DMS53 (cell line): ENCODE measurements at places on chromosomes 13 and 19.
A peak's percentile ranks its signal among the peaks of the same experiment; 100 is the strongest.

DNA sequence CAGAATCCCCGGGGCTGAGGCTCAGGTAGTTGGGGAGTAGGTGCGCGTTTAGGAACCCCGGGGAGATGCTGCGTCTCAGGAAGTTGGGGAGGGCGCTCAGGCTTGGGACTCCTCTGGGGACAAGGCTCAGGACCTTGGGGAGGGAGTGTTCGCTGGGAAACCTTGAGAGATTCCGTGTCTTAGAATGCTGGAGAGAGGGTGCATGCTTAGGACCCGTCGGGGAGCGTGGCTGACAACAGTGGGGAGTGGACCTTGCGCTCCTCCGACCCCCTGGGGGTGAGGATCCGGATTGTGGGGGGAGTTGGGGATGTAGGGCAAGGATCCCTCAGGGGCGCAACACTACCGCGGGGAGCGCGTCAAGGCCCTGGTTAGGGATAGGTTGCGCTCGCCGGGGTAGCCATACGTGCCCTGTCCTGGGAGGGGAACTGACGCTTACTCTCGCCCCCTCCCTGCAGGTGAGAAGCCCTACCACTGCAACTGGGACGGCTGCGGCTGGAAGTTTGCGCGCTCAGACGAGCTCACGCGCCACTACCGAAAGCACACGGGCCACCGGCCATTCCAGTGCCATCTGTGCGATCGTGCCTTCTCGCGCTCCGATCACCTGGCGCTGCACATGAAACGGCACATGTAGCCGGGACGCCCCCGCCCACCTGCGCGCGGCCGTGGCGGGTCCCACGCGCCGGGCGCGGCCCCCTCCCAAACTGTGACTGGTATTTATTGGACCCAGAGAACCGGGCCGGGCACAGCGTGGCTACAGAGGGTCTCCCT is 2.0 kb downstream of the KLF2 start:
- no peak for DNase-seq

- peak; percentile 90 for DNase-seq
Measured at GRCh38 chr19:56314018-56314380, 640 bp downstream of the ZSCAN5A start.

- peak; percentile 81 for DNase-seq
Measured at GRCh38 chr13:21849323-21849722, 178.4 kb downstream of the FGF9 start.

GRCh38 chr13:95392597-95392996 is 91.3 kb upstream of the ABCC4 start:
- no peak for DNase-seq

GRCh38 chr19:5261156-5261890 is 79.3 kb downstream of the PTPRS start:
- DNase-seq, result peak; percentile 15

DNA sequence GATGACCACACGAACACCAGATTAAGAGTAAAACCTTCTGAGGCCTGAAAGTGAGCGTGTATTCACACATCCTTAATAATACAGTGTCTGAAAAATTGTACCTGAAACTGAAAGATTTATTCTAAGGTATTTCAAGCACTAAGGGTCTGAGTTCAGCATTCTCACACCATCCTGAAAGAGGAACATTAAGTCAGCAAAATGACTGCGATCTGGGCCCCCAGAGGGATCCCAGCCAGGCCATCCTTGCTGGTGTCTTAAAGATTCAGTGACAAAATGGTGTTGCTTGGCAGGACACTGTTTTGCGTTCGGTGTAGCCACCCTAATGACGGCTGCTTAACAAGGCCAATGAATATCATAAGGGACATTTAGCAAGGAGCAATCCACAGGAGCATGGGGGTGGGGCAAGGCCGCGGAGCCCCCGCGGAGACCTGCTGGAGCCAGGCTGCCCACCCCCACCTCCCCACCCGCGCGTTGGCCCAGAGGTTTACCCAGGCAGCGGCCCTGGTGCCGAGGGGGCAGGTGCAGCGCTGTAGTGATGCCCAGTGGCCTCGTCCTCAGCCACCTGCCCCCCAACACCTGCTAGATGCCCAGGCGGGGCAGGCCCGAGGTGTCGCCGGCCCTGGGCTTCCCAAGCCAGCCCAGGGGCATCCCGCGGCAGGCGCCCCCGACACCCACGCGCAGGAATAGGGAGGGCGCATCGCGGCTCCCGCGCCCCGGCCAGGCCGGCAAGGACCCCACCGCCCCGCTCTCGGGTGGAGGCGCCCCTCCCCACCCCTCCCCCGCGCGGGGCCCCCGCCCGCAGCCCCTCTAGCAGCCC is 742 bp downstream of the NALCN start:
- no peak for DNase-seq

- DNase-seq, result no peak
Measured at GRCh38 chr19:5711713-5712161, 8.2 kb downstream of the LONP1 start.

- DNase-seq, result peak; percentile 85
Measured at GRCh38 chr19:11422163-11423065, 3.3 kb upstream of the RGL3 start.

- DNase-seq, result peak; percentile 97
Measured at GRCh38 chr13:26964278-26965250, 204.0 kb upstream of the GPR12 start.

- no peak for DNase-seq
Measured at GRCh38 chr13:69921156-69921555, 186.5 kb upstream of the ATXN8OS start.

DNA sequence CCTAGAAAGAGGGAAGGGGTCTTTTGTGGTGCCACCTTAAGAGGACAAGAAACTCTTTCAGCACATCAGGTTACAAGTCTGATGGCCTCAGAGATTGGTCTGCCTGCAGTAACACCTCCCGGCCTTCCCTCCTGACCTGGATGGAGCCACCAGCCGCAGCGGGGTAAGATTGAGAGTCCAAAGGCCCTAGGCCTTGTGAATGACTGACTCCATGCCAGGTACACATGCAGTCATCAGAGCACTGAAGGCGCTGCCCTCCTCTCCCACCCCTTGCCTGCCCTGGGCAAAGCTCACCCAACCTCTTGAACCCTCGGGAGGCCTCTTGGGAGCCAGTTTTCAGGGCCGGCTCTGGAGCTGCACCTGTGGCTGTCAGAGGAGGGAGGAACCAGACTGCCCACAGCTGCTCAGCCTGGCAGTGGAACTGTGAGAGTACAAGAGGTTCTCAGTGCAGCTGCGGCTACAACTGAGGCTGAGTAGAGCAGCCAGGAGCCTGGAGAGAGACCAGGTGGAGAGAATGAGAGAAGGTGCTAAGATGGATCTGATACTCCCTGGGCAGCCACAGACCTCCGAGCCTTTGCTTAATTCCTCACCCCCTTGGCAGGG is 23.8 kb upstream of the C13orf42 start:
- no peak for DNase-seq

- DNase-seq, result no peak
Measured at GRCh38 chr13:35724446-35724845, 248.0 kb upstream of the MAB21L1 start.

- DNase-seq, result no peak
Measured at GRCh38 chr19:7706955-7707456, 5.1 kb upstream of the FCER2 start.

DNA sequence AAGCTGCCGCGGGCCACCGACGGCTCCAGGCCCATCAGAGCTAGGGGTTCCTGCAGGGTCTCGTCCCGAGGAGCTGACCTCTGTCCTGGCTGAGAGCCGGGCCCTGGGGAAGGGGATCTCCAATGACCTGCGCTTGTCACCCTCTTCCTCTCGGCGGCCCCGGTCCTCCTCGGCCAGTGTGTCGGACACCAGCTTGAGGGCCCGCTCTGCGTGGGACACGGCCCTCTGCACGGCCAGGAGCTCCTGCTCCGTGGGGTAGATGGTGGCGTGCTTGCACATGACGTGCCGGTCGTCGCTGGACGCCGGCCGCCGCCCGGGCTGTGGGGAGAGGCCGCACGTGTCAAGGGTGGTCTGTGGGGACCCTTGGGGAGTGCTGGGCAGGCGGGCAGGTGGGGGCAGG is 32.7 kb upstream of the MATK start:
- no peak for DNase-seq

DNA sequence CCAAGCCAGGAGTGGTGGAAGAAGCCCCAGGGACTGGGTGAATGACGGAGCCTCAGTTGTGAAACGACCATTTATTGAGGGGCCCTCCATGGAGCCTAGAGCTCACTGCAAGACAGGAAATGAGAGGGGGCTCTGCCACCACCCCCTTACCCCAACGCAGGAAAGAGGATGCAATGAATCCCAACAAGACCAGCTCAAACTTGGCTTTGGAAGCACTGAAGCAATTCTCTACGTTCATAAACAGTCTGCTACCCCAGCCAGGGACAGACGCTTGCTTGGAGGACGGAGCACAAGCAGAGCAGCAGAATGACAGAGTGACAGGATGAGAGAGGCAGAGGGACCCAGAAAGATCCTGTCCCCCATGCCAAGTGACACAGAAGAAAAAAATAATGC is 1.0 kb downstream of the PRKACA start:
- DNase-seq, result no peak

GRCh38 chr13:28636677-28637317 is 22.1 kb upstream of the POMP start:
- DNase-seq, result peak; percentile 92

GRCh38 chr19:6150289-6150688 is 14.8 kb downstream of the ACSBG2 start:
- DNase-seq, result no peak

GRCh38 chr13:112703449-112704284 is 13.8 kb downstream of the ATP11A start:
- no peak for DNase-seq

- DNase-seq, result no peak
Measured at GRCh38 chr13:105328212-105328611, 1207.2 kb downstream of the EFNB2 start.

DNA sequence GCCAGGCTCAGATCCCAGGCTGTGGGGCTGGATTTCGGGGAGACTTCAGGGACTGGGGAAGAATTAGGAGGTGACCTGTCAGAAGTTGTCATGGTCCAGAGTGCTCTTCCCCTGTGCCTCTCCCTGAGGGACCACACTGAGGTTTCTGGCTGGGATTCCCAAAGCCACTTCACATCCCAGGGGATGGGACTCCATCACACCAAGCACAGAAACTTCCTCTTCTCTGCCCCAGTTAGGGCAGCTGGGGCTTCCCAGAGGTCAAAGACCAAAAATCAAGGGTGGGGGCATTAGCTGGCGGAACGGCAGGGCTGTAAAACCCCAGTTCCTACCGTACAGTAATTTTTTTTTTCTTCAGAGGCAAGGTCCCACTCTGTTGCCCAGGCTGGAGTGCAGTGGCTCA is 7.4 kb downstream of the FCER2 start:
- DNase-seq, result no peak
